ENCODE measurements at places on chromosomes 7 and 10.

- no peak for DNase-seq
Observed at GRCh38 chr7:131083781-131084180, 243.9 kb upstream of the MKLN1 start.

GRCh38 chr7:130894146-130894908 lies 160.3 kb upstream of the KLF14 start:
- no peak for DNase-seq

DNA sequence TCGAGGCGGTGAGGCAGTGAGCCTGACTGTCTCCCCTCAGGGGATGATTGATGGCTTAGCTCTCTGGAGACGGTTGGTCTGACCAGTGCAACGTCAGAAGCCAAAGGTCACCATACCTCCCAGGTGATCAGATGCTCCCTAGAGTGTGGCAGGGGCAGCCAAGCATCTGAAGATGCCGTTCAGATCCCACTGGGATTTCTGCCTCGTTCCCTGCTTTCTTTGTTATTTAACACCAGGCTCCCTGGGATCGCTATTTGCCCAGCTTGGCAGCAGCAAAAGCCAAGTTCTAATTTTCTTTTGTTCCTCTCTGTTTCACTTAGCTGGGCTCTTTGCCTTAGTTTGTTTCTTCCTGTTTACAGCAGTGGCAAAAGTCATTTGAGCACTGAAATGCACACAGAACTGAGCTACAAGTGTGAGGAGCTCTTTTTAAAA lies 53.5 kb upstream of the SVIL start:
- DNase-seq = no peak

- DNase-seq = no peak
Observed at GRCh38 chr10:119450606-119451299, 91.8 kb downstream of the RGS10 start.

- DNase-seq = no peak
Observed at GRCh38 chr7:118280319-118281012, 56.0 kb downstream of the ANKRD7 start.

DNA sequence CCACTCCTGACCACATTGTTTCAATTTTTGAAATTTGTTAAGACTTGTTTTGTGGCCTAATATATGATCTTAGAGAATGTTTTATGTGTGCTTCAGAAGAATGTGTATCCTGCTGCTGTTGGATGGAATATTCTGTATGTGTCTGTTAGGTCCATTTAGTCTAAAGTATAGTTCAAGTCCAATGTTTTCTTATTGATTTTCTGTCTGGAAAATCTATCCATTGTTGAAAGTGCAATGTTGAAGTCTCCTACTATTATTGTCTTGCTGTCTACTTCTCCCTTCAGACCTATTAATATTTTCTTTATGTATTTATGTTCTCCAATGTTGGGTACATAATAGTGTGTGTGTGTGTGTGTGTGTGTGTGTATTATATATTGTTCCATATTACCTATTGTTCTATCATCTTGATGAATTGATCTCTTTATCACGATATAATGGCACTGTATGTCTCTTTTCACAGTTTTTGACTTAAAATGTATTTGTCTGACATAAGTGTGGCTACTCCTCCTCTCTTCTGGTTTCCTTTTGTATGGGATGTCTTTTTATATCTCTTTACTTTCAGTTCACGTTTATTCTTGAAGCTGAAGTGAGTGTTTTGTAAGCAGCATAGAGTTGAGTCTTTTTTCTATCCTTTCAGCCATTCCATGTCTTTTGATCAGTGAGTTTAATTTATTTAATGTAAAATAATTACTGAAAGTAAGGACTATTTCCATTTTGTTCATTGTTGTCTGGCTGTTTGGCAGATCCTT lies 61.3 kb downstream of the AKR1D1 start:
- DNase-seq = no peak
